Amniotic stem cell (primary cell): ENCODE measurements at places on chromosomes 16 and 17.

GRCh38 chr16:70663524-70664324 lies 17.4 kb downstream of the IL34 start:
- DNase-seq: no peak

- DNase-seq: no peak
Observed at GRCh38 chr16:27665881-27666280, 115.9 kb downstream of the KATNIP start.

DNA sequence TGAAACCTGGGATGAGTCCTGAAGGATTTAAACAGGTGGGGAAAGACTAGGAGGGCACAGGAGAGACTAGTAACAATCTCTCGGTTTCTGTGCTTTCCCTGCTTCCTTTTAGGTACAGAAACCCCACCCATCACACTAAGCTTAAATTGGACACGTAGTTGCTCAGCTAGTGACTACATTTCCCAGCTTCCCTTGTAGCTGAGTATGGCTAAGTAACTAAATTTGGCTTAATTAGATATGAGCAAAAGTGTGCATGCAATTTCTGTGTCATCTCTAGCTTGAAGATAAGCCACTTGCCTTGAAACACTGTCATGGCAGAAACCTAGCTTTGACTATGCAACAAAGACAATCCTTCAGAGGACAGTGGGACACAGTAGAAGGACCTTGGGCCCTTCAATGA lies 36.5 kb downstream of the CACNG1 start:
- DNase-seq: no peak

GRCh38 chr17:63974594-63975192 lies 2.0 kb upstream of the SCN4A start:
- no peak for DNase-seq

GRCh38 chr17:7064261-7064660 lies 15.8 kb downstream of the CLEC10A start:
- no peak for DNase-seq
